ENCODE measurements at places on chromosomes 1 and 21.

- peak; percentile 34 for DNase-seq
Measured at GRCh38 chr1:119275145-119276134, 93.1 kb upstream of the HAO2 start.

- DNase-seq, result peak; percentile 80
Measured at GRCh38 chr1:228842094-228842775, 107.0 kb downstream of the RHOU start.

DNA sequence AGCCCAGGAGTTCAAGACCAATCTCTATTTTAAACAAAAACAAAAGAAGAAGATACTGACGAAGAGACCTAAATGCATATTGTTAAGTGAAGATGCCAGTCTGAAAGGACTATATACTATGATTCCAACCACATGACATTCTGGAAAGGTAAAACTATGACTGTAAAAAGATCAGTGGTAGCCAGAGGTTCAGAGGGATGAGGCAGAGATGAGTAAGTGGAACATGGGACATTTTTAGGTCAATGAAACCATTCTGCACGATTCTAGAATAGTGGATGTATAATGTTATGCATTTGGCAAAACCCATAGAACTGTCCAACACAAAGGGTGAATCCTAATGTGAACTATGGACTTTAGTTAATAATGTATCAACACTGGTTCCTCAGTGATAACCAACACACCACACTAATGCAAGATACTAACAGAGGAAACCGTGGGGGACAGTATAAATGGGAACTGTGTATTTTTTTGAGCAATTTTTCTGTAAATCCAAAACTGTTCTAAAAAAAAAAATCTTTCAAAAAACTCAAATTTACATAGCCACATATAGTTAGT is 8.2 kb downstream of the RC3H1 start:
- DNase-seq, result no peak

- DNase-seq, result no peak
Measured at GRCh38 chr1:111789666-111790316, 34.1 kb downstream of the DDX20 start.

- no peak for DNase-seq
Measured at GRCh38 chr21:24829397-24829796, 777.9 kb downstream of the MRPL39 start.

GRCh38 chr1:209249785-209250440 is 333.6 kb upstream of the CAMK1G start:
- no peak for DNase-seq

DNA sequence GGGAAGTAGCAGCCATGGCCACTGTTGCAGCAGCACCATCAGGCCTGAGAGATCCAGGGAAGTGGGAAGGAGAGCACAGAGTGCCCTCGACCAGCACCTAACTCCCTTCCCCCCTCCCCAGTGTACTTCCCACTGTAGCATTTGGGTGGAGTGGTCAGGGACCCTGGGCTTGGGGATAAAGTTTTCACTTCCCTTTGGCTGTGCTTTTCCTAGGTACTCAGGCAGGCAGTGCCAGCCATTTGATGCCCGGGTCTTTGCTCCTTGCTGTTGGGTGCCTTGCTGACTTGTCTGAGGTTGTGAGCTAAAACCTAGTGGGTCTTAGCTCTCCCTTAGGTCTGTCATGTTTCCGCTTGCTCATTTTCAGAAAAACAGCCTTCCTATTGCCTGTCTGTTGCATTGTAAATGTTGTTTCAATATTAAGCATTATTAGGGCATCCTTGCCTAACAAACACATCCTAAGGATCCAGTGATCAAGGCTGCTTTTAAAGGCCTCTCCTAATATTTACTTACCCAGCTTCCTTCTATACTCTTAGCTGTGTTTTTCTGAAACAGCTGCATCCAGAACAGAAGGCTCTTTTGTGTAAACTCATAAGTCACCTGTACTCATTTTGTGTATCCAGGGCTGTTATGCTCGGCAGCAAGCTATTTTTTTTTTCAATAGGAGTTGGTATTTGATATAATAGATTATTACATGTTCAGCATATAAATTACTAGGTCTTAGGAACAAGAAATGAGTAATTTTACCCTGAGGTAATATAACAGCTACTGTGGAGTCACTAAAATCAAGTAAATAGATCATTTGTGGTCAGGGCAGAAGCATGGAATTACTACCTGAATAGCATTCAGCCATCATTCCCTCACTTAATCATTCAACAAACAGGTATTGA is 418.6 kb upstream of the PROX1 start:
- DNase-seq, result no peak

DNA sequence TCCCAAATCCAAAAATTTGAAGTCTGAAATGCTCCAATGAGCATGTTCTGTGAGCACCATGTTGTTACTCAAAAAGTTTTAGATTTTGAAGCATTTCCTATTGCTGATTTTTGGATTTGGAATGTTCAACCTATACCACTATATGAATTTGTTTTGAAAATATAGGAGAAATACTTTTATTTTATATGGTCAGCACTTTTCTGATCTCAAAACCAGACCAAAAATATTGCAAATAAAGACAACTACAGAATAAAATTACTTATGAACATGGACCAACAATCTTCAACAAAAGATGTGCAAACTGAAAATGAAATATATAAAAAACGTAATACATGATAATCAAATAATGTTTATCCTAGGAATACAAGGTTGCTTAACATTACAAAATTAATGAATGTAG is 73.7 kb upstream of the APOBEC4 start:
- DNase-seq, result no peak

DNA sequence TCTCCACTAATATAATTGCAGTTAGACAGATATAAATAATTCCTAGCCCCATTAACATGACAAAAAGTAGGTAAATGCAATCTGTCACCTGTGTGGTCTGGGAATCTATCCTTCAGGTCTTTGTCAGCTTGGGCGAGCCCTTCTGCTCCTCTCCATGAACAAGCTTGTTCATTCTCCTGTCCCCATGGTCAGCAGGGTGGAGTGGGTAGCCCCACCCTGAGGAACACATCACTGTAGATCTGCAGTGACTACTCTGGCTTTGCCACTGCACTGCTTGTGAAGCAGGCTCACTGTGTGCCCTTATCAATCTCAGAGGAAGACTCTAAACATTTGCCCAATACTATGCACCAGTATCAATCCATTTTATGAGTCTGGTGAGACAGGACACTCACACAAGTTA is 279.0 kb downstream of the MATN1 start:
- no peak for DNase-seq

- no peak for DNase-seq
Measured at GRCh38 chr1:198290089-198290683, 133.4 kb downstream of the NEK7 start.

GRCh38 chr1:192872010-192872409 is 63.2 kb downstream of the RGS2 start:
- DNase-seq, result no peak

GRCh38 chr1:23759277-23759676 is 16.0 kb downstream of the ELOA start:
- DNase-seq, result no peak

DNA sequence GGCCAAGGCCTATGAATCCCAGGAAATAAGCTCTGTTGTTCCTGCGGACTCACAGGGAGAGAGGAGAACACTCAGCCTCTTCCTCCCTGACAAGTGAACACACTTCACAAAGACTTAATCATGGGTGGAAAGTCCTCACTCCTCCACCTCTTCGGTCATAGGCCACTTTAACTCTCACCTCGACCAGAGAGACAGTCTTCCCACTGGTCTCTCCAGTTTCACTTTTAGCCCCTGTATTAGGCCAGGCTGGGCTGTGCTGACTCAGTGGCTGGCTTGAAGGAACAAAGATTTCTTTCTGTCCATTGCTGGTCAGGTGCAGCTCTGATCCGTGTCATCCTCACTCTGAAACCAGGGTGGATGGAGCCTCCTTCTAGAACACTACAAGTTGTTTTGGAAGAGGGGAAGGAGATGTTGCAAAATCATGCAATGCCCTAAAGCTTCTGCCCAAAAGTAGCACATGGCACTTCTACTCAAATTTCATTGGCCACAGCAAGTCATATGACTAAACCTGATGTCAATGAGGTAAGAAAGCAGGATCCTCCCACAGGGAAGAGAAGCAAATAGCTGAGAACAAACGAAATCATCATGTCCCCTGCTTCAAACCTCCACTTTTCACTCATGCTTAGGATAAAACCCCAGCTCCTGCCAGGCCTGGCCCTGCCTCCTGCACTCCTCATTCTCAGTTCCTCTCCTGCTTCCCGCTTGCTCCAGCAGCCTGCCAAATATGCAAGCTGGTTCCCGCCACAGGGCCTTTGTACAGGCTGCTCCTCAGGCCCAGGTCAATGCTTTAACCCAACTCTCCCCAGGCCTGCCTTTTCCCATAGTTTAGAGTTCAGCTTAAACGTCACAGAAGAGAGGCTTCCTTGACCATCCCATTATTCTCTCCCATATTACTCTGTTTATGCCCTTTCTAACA is 150.5 kb upstream of the RUNX3 start:
- DNase-seq, result no peak

DNA sequence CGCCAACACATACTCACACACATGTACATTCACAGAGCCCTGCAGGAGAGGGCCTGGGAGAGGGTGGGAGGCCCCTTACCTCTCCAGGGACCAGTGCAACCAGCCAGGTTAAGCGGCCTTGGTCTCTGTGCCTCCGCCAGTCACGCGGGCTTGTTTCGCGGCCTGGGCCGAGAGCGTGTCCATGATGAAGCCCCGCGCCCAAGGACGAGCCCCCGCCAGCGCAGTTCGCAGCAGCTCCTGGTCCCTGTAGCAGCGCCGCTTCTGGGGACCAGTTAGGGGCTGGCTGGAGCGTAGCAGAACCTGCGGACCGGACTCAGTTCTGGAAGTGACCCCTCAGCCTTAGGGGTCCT is 7.3 kb upstream of the FAM167B start:
- no peak for DNase-seq

GRCh38 chr1:245380790-245381535 is 226.2 kb downstream of the KIF26B start:
- no peak for DNase-seq

GRCh38 chr1:55560266-55560665 is 345.1 kb upstream of the USP24 start:
- DNase-seq, result no peak

- no peak for DNase-seq
Measured at GRCh38 chr1:240687820-240688219, 75.9 kb upstream of the GREM2 start.

- no peak for DNase-seq
Measured at GRCh38 chr1:46623743-46624644, 7.4 kb upstream of the MOB3C start.

DNA sequence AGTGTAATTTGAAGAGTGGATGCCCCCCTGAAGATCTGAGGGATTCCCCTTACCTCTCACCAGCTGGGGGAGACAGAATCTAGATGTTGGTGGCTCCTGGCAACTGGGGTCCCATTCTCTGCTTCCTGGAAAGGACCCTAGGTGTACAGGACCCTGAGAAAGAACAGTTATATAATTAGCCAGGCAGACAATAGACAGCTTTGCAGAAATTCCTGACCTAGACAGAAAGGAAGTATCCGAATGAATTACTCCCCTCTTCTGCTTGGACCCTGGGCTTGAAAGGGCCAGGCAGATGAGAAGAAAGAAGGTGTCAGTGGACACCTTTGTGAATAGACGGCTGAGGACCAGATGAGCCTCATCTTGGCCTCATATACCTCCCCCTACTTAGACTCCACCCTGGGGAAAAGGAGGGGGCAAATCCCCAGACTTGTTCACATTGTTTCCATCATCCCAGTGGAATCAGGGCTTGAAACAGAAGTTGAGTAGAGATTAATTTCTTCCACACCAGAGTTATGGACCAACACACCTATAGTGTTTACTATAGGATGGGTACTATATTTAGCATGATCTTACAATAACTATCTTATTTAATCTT is 1.8 kb upstream of the IQGAP3 start:
- no peak for DNase-seq

- no peak for DNase-seq
Measured at GRCh38 chr1:110734133-110734680, 59.5 kb upstream of the KCNA3 start.

- DNase-seq, result peak; percentile 61
Measured at GRCh38 chr1:167136191-167136614, 42.3 kb downstream of the STYXL2 start.

DNA sequence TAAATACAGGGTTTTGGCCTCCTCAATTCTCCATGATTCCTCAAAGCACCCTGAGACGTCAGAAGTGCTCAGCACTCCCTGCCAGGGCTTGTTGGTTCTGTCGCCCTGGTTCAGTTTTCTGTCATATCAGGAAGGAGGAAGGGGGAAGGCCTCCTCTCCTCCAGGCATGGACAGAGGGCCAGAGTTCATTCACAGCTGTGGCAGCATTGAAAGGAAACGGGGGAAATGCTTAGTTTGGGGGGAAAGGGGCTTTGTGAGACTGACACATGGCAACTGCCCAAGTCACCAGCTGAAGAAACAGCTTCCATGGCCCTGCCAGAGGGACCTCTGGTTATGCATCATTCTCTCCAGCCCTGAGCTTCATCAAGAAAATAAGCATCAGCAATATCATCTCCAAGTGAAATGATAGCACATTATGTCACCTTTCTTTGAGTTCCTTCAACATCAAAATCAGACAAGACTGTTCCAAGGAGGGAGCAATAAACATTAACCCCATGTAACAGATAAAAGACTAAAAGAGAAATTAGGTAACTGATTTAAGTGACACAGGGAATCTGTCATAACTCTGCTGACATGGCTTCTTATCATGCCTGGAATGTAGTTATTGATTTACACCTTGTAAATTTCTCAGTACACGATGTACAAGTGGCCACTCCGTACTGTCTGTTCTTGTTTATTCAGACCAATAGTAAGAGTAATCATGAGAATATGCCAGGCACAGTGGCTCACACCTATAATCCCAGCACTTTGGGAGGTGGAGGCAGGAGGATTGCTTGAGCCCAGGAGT is 103.2 kb upstream of the SLC25A33 start:
- no peak for DNase-seq

DNA sequence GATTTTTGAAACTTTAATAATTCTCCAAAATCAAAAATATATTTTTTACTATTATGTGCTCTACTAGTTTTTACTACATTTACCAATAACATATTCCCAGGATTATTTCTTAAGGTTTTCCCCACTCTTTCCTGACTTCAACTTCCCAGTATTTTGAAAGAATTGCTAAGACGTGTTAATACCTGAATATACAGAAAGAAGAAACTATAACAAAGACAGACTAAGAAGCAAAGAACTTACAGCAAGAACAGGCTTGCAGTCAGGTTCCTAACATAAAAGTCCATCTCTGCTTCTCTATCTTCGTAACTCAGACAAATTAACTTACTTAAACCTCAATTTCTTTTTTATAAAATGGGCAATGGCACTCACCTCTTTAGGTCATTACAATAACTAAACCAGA is 63.2 kb downstream of the SRSF11 start:
- DNase-seq, result no peak

- DNase-seq, result no peak
Measured at GRCh38 chr1:171509191-171509590, 23.9 kb downstream of the PRRC2C start.

All from HTR-8/SVneo (cell line).